ENCODE measurements at places on chromosomes 2 and 18. TPM values are rescaled to one million over a fixed set of nuclear protein-coding genes. Genes with fewer than 3 reads are reported as not detected.

RDH14 gene
- total RNA-seq, result 12.2 TPM

DNA sequence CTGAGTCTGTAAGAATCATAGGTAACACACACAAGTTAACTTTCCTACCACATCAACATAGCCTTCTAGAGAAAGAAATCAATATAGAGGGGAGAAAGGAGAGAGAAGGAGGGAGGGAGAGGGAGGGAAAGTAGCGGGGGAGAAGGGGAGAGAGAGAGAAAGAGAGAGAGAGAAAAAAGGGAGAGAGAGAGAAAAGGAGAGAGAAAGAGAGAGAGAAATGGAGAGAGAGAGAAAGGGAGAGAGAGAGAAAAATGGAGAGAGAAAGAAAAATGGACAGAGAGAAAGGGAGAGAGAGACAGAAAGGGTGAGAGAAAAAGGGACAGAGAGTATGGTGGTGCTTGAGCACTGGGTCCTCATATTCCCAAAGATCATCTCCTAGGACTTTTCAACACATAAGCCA, 591.7 kb downstream of the ZEB2 start:
- 0 out of 2 replicates have a peak, but pooled peaks cover 1% of the 10 kb centered on the region for H3K4me1 ChIP-seq
- no peaks in the 10 kb centered on the region for H3K27me3 ChIP-seq
- DNase-seq, result no peak
- no peak overlapping the region for H3K4me3 ChIP-seq
- no peaks in the 10 kb centered on the region for H3K36me3 ChIP-seq
- no peak overlapping the region for H3K27ac ChIP-seq

- DNase-seq, result peak; percentile 44
Measured at GRCh38 chr2:217920879-217921603, 81.8 kb downstream of the TNS1 start.

GRCh38 chr2:239621611-239622010, 220.8 kb upstream of the HDAC4 start:
- no peaks in the 10 kb centered on the region for H3K27me3 ChIP-seq
- no peaks in the 10 kb centered on the region for H3K36me3 ChIP-seq
- no peak overlapping the region for H3K4me3 ChIP-seq
- no peak overlapping the region for H3K27ac ChIP-seq
- no peak for DNase-seq

DNA sequence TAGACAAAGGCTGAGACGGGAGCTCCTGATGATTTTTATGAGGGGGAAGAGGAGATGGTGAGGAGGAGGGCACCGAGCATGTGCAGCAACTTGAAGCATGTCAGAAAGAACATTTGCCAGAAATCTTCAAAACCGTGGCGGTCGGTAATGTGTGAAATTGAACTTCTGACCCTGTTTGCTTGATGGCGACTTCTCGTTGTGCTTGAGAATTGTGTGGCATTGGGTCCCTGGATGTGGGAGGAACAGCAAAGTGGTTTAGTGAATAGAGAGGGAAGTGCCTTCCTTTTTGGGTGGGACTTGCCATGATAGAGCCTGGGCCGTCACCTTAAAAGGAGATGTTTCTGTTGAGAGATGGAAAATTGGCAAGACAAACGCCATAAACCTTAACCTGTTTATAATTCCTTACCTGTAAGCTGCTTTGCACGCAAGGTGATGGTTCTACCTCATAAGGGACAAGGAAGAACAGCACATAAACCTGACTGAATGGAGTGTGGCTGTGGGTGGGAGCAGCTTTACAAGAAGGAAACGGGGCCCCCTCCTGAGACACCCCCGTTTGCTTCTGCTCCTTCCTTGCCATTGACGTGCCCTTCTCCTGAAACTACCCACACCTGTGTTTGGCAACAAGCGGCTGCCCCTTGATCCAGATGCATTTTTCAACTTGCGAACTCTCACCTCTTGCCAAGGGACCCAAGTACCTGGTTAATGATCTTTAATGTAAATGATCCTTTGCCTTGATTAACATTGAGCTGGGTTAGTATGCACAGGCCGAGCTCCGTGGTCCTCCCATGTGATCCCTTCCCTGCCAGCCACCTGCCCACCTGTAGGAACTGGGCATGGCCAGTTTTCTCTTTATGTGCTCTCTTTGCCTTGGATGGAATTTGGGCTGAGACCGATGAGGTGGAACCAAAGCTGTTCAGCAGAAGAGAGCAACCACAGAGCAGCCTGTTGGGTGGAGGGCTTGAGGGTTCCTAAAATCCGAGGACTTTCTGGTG, 153.2 kb downstream of the NEDD4L start:
- no peaks in the 10 kb centered on the region for H3K27me3 ChIP-seq
- DNase-seq, result no peak
- H3K4me3 ChIP-seq, result no peak overlapping the region
- peaks cover 5% of the 10 kb centered on the region for H3K4me1 ChIP-seq

- peak; percentile 64 for DNase-seq
- H3K4me1 ChIP-seq, result peaks cover 4% of the 10 kb centered on the region
- no peak overlapping the region for H3K4me3 ChIP-seq
- no peaks in the 10 kb centered on the region for H3K27me3 ChIP-seq
- no peak overlapping the region for H3K27ac ChIP-seq
Measured at GRCh38 chr2:158509928-158510797, 53.4 kb downstream of the PKP4 start.

DNA sequence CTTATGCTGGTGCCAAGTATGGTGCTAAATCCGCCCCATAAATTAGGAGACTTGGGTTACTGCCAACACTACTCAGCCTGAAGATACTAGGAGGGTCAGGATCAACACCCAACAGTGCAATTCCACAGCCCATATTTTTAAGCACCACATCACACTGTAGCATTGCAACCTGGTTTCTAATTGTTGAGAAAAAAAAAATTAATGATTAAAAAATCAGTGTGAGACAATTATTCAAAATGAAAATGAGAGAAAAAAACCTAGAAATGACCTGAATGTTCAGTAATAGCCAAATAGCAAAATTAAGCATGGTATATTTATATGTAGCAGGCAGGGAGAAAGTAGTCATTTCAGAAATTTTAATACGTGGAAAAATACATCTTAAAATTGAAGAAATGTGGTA, 29.2 kb upstream of the HNRNPLL start:
- peaks cover 5% of the 10 kb centered on the region for H3K27me3 ChIP-seq
- H3K4me1 ChIP-seq, result no peaks in the 10 kb centered on the region
- H3K4me3 ChIP-seq, result no peak overlapping the region
- no peak overlapping the region for H3K27ac ChIP-seq
- no peaks in the 10 kb centered on the region for H3K36me3 ChIP-seq

DNA sequence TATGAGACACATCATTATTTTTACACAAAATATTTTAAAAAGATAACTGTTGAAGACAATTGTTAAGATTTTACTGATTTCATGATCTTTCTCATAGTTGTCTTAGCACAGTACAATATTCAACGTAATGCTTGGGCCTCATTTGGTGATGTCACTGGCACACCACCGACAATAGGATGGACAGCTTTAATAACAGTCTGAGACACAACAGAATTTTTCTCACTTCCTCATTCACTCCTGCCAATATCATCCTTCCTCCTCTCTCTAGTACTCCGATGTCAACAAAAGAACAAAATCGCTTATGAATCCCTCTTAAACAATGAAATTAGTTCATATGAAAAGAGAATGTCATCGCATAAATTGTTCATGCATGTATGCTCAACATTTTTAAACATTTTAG, 461.9 kb upstream of the CDH7 start:
- no peak overlapping the region for H3K27ac ChIP-seq
- H3K4me3 ChIP-seq, result no peak overlapping the region
- H3K36me3 ChIP-seq, result no peaks in the 10 kb centered on the region
- no peaks in the 10 kb centered on the region for H3K27me3 ChIP-seq
- no peak for DNase-seq

- H3K27ac ChIP-seq, result no peak overlapping the region
- H3K36me3 ChIP-seq, result no peaks in the 10 kb centered on the region
- no peak for DNase-seq
- H3K27me3 ChIP-seq, result peaks cover 32% of the 10 kb centered on the region
- no peaks in the 10 kb centered on the region for H3K4me1 ChIP-seq
Measured at GRCh38 chr2:26816893-26817292, 31.0 kb downstream of the CENPA start.

- DNase-seq, result no peak
- H3K36me3 ChIP-seq, result peaks cover 12% of the 10 kb centered on the region
- H3K27me3 ChIP-seq, result no peaks in the 10 kb centered on the region
- no peak overlapping the region for H3K27ac ChIP-seq
Measured at GRCh38 chr18:80037869-80038630, 3.8 kb downstream of the RBFA start.

GRCh38 chr2:99035920-99036319, 99.9 kb upstream of the CRACDL start:
- no peak overlapping the region for H3K4me3 ChIP-seq
- no peak for DNase-seq
- H3K27ac ChIP-seq, result no peak overlapping the region
- no peaks in the 10 kb centered on the region for H3K27me3 ChIP-seq
- H3K36me3 ChIP-seq, result no peaks in the 10 kb centered on the region

All from IMR-90 (cell line).